ENCODE measurements at places on chromosomes 6 and 20.
A peak's percentile ranks its signal among the peaks of the same experiment; 100 is the strongest.

DNA sequence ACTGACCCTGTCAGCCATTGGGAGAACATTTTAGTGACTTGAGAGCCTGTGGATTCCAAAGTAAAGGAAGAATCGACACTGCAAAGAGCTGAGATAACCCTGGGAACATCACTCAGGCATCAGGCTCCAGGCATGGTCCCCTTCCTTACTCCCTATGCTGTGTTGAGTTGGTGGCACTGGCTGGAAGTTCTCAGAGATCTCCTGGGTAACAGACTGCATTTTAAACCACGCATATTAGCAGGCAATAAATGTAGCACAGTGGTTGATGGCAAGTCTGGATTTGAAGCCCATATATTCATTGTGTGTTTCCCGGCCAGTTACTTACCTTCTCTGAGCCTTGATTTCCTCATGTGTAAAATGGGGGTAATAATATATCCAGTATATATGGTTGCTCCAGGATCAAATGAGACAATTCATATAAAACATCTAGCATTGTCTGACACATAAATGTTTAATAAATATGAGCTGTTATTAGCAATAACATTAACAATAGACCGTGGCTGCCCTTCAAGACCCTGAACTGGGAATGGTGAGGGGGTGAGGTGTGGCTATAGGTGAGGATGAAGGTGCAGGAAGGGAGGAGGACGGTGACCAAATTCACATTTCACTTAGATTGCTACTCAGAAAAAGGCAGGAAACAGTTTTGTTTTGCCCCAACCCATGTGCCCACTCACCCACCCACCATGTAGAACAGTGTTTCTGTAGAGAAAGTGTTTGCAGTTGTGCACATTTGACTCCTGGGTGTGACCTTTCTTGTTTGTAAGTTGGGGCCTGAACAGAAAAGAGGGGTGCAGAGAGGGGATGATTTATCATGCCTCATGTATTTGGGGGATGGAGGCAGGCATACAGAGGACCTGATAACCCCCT, 2.1 kb downstream of the PLCG1 start:
- no peak for DNase-seq

DNA sequence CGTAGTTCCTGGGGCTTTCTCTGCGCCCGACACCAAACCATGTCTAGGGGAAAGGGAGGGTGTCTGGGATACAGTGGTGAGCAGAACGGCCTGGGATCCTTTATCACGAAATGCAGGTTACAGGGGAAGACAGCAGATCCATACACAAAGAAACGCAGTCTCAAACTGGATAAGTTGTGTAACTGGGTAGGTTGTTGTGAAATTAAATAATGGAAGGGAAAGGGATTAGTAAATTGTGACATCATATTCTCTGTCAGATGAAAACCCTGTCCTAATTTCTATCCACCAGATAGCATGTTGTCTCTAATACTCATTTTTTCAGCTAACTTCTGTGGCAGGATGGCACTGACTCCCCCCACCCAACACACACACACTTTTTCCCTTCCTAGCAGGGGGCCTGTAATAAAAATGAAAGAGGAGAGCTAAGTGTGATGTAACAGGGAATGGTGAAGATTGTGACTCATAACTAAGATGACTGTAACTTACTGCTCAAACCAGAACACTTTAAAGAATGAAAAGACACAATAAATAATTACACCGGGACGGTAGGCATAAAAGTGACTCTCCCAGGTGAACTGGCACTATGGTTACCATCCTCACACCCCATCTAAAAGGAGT, 769 bp upstream of the TRPC4AP start:
- DNase-seq = no peak

DNA sequence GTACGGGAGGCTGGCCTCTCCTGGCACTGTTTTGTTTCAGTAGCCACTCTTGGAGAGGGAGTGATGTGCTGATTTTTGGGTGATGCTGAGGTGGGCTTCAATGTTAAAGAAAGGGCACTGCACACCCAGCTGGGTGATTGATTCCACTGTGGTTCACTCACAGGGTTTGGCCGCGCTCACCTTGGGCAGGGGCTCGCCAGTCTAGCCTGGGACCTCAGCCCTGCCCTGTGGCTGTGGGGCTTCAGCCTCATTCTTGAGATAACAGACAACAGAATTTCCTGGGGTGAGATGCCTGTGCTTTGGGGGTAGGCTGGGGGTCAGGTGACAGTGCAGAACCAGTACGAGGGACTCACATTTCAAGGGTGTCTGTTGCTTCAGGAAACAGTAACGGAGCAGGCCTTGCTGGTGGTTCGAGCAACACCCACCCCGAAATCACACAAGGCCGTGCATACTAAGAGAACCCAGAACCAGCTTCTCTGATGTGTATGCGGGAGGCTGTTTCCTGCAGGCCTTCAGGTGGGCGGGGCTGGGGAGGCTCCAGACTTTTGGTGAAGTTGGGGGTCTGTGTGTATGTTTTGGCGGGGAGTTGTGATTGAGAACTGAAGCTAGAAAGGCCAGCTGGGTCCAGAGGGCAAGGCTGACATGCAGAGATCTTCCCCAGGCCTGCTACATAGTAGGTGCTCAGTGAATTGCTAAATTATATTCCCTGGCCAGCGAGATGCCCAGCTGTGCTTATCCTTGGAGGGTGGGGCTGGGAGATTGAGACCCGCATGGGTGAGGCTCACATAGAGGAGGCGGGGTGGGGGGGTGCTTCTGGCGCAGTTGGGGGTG, 154.2 kb upstream of the RNF24 start:
- DNase-seq = no peak

GRCh38 chr20:32433311-32434021, 75.3 kb downstream of the ASXL1 start:
- DNase-seq = no peak

DNA sequence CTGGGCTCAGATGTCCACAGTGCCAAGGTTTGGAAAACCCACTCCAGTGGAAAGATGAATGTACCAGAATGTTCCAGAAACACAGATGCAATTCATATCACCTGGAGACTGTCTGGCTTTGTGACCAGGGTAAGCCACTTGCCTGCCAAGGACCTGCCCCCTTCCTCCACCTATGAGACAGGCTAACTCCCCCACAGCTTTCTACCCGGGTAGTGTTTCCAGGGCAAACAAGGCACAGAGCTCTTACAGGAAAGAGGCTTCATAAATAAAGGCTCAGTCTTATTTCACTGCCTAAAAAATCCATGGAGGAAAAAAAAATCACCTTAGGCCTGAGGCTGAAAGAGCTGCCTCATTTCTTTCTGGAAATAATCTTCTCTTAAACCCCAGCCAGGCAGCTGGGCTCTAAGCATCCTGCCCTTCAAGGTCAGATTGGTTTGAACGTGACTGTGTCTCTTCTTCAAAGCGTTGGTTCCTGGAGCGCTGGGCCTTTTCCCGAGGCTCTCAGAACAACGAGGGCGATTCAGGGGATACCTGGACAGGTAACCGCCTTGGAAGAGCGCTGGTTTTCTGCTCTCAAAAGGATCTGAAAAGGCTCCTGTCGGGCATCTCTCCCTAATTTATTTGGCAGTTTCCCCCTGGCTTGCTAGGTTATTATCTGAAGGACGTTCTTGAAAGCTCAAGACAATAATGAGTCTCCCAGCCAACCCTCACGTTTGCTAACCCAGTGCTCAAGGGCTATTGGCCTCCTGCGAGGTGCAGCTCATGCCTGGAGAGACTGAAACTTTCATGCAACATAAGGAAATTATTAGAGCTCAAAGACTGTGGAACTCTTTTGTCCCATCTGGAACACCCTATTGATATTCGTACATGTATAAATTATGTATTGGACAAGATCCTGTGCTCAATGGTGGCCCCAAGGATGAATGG, 199.2 kb upstream of the PMEPA1 start:
- DNase-seq = no peak

GRCh38 chr6:119586250-119586882, 236.8 kb upstream of the MAN1A1 start:
- no peak for DNase-seq

GRCh38 chr20:51760905-51761546, 7.2 kb downstream of the ATP9A start:
- DNase-seq = no peak

GRCh38 chr6:44739181-44739580, 351.7 kb downstream of the CDC5L start:
- DNase-seq = no peak

DNA sequence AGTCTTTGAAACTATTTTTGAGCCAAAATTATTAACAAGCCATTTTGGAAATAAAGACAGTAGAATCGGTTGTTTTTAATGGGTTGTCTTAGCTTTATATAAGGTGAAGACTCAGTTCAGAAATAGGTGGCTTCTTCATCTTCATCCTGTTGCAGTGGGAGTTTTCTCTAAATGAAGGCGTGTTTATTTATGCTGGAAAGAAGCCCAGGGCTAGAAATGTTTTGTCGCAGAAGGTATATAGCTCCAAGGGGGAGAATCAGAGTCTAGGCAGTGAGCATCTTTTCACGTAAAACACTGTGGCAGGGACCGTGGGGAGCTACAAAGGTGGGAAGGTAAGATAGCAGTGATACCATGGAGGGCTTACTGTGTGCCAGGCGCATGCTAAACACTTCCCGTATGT, 34.3 kb downstream of the FARS2 start:
- no peak for DNase-seq

GRCh38 chr6:93418408-93419303, 703 bp downstream of the EPHA7 start:
- DNase-seq = peak; percentile 34

DNA sequence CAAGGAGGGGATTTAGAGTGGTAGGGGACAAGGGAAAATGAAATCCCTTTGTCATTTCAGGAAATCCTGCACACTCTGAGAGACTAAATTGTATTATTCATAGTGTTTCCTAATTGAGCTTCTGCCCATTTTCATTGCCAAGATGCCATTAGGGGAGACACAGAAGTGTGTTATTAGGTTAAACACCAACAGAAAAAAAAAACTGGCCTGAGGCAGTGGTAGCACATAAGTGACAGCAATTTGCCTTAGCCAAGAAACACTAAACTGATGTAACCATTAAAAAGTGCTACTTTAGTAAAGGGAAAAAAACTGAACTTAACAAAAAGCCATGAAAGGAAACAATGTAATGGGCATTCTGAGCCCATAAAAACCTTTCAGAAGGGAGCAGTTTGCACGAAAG, 270.5 kb upstream of the PLN start:
- no peak for DNase-seq

GRCh38 chr6:116246089-116246488, 7.8 kb downstream of the TSPYL4 start:
- DNase-seq = no peak

DNA sequence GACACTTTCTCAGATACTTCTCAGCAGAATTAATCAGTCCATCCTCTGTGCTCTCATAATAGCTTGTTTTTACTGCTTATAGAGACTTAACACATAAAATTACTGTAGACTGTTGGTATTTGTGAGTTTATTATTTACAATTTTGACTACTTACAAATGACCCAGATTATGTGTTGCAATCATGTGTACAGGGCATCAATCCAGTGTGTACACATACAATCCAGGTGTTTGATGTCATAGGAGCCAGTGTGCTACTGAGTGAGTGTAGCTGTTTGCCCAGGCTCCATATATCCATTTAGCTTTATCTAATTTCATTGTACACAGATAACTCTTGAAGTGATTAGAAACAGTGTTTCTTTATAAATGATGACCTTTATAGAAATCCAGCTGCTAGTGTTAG, 31.3 kb downstream of the TRMT11 start:
- DNase-seq = no peak

DNA sequence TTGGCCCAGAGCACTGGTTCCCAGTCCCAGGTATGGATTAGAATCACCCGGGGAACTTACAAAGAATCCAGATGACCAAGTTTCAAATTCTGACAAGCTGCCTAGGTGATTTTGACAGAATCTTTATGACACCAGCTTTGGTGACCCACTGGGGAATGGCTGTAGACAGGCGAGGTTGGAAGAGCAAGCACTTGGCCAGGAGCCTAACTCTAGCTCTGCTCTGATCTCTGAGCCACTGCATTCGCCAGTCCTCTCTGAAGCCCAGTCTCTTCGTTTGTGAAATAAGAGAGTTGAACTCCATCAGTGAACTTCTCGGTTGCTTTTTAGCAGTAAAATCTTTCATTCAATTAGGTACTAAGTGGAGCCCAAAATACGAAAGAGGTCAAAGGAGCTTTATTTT, 161.2 kb downstream of the VEGFA start:
- DNase-seq = no peak

- no peak for DNase-seq
Observed at GRCh38 chr6:155383913-155384312, 69.6 kb upstream of the TFB1M start.

DNA sequence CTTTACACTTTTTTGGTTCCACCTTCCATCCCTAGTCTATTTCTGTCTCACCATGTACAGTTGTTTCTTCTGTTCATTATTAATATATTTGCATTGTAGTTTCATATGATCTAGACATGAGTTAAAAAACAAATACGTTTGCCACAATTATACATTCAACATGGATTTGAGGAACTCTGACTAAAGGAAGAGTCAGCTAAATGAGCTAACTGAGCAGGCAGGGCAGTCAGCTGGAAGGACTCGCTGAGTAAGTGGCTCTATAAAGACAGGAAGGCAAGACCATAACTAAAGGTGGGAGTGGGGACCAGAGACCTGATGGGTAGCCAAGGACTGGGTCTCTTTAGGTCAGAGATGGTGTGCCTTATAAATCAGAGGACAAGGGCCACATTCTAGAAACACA, 26.3 kb downstream of the TMX4 start:
- no peak for DNase-seq

DNA sequence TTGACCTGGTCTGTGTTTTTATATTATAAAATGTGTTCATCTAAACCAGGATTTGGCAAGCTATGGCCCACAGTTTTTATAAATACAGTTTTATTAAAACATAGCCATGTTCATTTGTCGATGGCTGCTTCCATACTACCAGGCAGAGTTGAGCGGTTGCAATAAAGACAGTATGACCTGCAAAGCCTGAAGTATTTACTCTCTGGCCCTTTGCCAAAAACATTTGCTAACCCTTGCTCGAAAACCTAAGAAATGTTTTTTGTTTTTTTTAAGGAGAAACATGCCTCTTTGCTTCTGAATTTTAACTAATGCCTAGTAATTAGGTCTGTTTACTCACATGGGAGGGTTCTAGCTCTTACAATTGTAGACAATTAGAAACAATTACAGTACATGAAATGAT, 67.4 kb upstream of the SMIM28 start:
- peak; percentile 2 for DNase-seq
